ENCODE measurements at places on chromosomes 1 and 21. TPM values are rescaled to one million over a fixed set of nuclear protein-coding genes. Genes with fewer than 3 reads are reported as not detected.

LEFTY2 gene
- total RNA-seq = not detected

PTGFR gene
- not detected for total RNA-seq

SMIM1 gene
- total RNA-seq = 2.7 TPM

TPTE gene
- total RNA-seq = not detected

FAM72D gene
- total RNA-seq = 18.1 TPM

DEPDC1 gene
- 11.4 TPM for total RNA-seq

ORC1 gene
- 56.5 TPM for total RNA-seq

CITED4 gene
- total RNA-seq = 4.4 TPM

SDCCAG8 gene
- total RNA-seq = 30.1 TPM

OR2M3 gene
- total RNA-seq = not detected

TCHHL1 gene
- total RNA-seq = not detected

EFNA3 gene
- 1.7 TPM for total RNA-seq

GSTM1 gene
- total RNA-seq = 129 TPM

TEX38 gene
- not detected for total RNA-seq

OR2AJ1 gene
- not detected for total RNA-seq

KLHDC7A gene
- total RNA-seq = not detected

SHISAL2A gene
- 9.0 TPM for total RNA-seq

C1orf87 gene
- not detected for total RNA-seq

MFAP2 gene
- 0.37 TPM for total RNA-seq

SLAMF1 gene
- total RNA-seq = 96.3 TPM

NCF2 gene
- 9.1 TPM for total RNA-seq

RAB3B gene
- 0.08 TPM for total RNA-seq

FPGT gene
- total RNA-seq = 15.3 TPM

PGLYRP4 gene
- not detected for total RNA-seq

ZNF593OS gene
- total RNA-seq = not detected

CD84 gene
- total RNA-seq = 14.9 TPM

YARS1 gene
- 236 TPM for total RNA-seq

TMEM82 gene
- total RNA-seq = not detected

SPRR3 gene
- total RNA-seq = not detected

MYOC gene
- total RNA-seq = not detected

PAPPA2 gene
- 2.1 TPM for total RNA-seq

ARHGAP29 gene
- total RNA-seq = 0.16 TPM

BARHL2 gene
- total RNA-seq = not detected

KANK4 gene
- total RNA-seq = not detected

MAB21L3 gene
- total RNA-seq = not detected

PTPRF gene
- total RNA-seq = 0.25 TPM

ADORA1 gene
- not detected for total RNA-seq

TNN gene
- not detected for total RNA-seq

CXADR gene
- total RNA-seq = 0.14 TPM

SEMA4A gene
- 10.5 TPM for total RNA-seq

FMO1 gene
- total RNA-seq = not detected

KIF21B gene
- 58.1 TPM for total RNA-seq

DNM3 gene
- 2.6 TPM for total RNA-seq

CD53 gene
- 329 TPM for total RNA-seq

RXFP4 gene
- not detected for total RNA-seq

OR2T11 gene
- not detected for total RNA-seq

KLF17 gene
- not detected for total RNA-seq

NTMT2 gene
- total RNA-seq = not detected

CFAP57 gene
- total RNA-seq = 0.61 TPM

CA6 gene
- 0.66 TPM for total RNA-seq

PADI4 gene
- total RNA-seq = 1.3 TPM
